SK-N-SH treated with all-trans-retinoic acid at 6 μM for 48 hours (cell line): ENCODE measurements at places on chromosomes 16 and 17.
A peak's percentile ranks its signal among the peaks of the same experiment; 100 is the strongest.

DNA sequence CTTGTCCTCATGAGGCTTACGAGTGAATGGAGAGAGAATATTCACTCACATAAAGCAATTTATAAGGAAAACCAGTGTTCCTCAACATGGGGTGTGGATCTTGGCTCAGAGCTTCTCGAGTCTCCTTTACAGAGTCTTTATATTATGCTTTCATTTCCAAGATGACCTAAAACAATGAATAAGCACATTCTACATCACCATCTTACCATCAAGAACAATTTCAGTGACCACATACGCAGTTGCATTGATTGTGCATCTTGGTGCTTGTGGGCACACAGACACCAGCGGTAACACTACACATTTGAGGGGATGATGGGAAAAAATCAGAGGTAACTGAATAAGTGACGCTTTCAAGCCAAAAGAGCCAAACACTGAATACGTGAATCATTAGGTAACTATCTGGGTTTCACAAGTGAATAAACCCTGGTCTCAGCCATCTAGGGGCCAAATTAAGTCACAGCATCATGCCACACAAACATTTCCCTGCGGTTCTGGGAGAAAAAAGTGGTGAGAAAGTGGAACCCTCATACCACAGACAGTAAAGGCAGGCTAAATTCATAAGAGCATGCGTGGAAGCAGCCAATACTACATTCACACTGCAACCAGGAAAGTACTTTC, 9.4 kb downstream of the CWC25 start:
- ATAC-seq, result peak; percentile 50; the same call in 2 of the 3 replicates

DNA sequence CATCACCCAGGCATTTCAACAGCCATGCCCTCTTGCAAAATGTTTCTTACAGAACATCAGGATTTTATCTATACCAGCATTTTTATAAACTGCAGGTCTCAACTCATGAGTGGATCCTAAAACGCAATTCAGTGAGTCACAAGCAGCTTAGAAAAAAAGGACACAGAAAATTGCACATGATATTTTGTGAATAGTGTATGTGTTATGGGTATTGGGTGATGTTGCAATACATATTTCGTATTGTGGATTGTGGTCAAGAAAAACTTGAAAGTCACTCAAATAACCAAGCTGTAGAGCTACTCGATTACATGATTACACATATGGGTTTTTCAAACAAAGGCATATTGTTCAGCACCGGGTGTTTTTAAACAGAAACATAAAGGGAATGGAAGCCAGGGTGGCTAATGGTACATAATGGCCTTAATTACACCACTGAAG, 1.4 kb downstream of the WIPI1 start:
- no peak for ATAC-seq

DNA sequence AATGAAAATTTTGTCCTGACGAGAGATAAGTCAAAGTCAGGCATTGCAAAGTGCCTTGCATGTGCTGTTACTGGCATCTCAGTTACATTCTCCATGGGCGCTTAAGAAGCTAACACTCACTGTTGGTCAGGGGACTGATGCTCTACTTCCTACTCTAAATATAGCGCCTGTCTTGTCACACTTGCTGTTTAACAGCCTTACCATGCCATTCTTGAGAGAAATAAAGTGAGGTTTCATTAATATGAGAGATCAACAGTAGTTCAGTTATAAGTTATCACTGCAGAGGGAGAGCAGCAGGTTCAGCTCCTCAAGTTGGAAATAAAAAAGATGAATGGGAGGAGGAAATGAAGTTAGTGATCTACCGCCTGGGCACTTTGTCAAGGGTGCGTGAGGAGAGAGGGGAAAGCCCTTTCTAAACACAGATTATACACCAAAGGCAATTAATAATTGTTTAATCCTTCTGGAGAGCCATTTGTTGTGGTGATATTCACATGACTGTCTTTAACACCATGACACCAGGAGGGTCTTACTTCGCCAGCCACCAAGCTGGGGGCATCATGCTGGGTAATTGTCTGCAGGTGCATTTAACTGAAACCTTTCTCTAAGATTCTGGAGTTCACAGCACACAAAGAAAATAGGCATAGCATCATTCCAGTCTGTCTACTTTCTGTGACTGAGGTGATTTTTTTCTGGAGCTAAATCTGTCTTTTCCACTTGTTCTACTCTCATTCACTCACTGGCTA, 568.7 kb upstream of the HSBP1 start:
- no peak for ATAC-seq

DNA sequence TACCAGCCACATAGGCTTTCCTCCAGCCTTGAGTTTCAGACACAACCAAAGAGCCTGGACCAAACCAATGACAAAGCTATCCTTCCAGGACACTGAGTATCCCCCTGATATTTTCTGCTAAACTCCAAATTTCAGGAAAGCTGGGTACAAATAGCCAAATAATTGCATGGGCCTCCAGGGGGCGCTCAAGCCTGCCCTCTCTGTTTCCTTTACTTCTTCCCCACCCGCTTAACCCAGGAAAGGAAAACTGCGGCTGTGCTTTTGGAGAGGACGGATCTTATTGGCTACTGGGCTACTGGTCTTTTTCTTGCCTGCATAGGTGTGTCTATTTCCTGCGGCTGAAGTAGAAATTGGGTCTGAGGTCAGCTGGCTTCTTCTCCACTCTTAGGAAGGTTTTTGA, 30.1 kb downstream of the GNGT2 start:
- peak; percentile 95 for ATAC-seq

- peak; percentile 78 for ATAC-seq
Measured at GRCh38 chr17:57999496-58000017, 7.5 kb downstream of the SRSF1 start.

GRCh38 chr16:59591480-59591879, 857.4 kb upstream of the GOT2 start:
- ATAC-seq, result no peak

DNA sequence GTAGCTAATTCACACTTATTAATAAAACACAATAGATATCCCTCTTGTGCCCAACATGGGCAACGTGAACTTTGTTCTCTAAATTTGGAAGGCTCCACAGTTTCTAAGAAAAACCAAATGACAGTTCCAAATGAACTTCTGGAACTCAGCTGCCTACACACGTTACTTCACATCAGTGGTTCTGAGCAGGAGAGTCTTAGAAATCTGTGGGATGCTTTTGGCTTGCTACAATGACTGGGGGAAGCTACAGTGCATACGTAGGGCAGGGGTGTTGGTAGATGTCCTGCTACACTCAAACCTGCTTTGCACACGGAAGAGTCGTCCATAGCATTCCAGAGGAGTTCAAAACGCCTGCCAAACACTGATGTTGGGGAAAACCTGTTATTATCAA, 8.0 kb downstream of the TXNDC11 start:
- ATAC-seq, result no peak

GRCh38 chr16:23667355-23667659, 11.4 kb upstream of the PLK1 start:
- no peak for ATAC-seq

- ATAC-seq, result no peak
Measured at GRCh38 chr16:78574571-78574970, 475.1 kb downstream of the WWOX start.

DNA sequence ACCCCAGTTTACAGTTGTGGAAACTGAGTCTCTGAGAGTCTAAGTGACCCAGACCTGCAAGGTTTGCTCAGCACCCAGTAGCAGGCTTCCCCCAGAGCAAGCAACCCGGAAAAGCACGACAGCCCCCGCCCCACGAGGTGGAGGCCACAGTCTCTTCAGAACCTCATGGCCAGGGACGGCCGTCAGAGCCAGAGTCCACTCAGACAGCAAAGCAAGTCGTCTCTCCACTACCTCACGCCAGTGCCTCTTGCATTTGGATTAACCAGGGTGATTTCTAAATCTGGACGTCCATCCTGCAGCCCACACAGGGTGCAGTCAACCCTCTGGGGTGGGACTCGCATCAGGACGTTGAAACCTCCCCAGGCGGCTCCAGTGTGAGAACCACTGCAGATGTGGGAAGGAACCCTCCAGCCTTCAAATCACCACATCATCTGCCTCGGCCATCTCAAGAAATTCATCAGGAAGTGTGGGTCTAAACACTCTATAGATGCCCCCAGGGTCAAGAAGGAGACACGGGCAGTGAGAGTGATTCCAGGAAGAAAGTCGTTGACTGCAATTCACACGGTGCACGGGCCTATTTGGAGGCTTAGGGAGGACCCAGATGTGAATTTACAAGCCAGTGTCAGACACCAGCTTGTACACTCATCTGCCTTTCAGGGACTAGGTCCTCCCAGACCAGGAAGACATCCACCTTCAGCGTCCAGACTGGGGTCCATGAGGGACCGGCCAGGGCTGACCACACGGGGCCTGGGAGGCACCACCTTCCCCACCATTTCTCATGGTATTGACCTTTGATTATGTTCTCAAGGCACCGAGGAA, 20.2 kb upstream of the RBFOX3 start:
- ATAC-seq, result no peak

DNA sequence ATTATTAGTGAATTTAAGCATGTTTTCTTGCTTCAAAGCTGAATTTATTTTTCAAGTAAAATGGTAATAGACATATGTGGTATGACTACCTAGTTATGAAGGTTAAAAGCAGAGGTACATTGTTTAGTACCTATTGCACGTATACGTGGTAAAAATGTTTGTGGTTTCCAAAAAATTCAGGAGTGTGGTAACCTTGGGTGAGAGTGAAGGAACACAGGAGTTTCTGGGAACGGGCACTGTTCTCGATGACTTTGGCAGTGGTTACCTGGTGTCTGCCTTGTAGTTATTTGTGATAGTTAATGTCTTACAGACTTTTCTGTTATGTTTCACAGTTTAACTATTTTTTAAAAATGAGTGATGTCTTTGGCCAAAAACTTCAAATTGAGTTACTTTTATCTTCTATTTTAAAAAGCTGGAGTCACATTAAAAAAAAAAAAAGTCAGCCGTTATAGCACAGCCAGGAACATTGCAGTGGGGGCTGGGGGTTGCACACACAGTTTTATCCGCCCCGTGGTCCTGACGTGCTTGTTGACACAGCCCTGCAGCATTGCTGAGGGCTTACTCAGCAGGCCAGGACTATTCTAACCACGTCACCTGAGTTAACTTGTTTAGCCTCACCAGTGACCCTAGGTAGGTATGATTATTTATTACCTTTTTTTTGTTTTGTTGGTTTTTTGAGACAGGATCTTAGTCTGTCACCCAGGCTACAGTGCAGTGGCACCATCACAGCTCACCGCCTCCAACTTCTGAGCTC, 10.9 kb downstream of the JPT2 start:
- ATAC-seq, result peak; percentile 43; the same call in 2 of the 3 replicates

GRCh38 chr17:41678907-41679739, 9.6 kb upstream of the EIF1 start:
- peak; percentile 39; the same call in 2 of the 3 replicates for ATAC-seq

GRCh38 chr16:10067835-10068234, 114.4 kb downstream of the GRIN2A start:
- no peak for ATAC-seq

DNA sequence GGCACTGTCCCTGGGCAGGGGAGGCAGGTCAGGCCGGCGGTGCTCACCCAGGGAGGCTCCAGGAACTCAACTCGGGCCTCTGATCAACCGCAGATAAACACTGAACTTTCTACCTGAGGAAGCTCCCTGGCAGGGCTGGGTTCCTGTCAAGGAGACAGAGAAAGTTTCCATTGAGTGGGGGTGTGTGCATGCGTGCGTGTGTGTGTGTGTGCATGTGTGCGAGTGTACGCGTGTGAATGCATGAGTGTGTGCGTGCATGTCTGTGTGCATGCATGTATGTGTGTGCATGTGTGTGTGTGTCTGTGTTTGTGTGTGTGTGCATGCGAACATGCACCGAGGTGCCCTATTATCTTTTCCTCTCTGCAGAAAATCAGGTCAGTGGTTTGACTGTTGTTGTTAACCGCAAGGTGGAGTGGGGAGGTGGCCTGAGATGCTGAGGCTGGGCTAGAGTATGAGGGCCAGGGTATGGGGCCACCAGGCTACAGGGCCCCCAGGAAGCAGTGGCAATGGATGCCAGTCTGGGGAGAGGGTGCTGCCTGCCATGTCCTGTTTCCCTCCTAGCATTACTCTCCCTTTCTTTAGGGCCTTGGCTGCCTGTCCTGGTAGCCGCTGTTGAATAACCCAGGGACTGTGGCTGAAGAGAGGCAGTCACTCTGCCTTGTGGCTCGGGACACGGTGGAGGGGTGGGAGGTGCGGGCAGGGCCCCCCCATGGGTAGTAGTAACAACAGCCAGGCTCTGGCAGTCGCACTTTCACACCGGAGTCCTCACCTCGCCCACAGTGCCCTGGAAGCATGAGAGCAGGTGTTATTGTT, 24.0 kb downstream of the CCR7 start:
- no peak for ATAC-seq

DNA sequence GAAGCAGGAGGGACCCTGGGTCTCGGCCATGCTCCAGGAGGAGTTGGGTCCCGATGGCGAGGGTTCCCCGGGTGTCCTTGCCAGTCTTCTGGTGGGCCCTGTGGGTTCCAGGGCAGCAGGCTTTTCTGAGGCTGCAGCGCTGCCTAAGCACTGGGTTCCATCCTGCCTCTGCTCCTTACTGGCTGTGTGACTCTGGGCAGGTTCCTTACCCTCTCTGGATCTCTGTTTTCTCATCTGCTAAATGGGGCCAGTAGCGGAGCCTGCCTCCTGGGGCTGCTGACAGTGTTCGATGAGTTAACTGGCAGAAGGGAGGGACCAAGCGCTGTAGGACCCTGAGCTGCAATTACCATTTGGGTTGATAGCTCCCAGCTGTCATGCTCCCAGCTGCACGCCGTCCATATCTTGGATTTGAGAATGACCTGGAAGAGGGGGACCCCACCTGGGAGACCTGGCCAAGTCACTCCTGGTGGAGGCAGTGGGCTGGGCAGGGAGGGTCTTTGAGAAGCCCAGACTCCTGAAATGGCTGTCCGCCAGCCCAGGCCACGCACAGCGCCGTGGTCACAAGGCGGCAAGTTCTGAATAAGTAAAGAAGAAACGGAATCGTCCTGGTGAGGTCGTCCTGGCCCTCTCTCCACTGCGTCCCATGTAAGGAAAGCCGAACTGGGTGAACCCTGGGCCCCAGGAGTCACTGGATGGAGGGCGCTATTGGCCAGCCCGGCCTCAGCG, 47.2 kb upstream of the GSE1 start:
- ATAC-seq, result no peak

DNA sequence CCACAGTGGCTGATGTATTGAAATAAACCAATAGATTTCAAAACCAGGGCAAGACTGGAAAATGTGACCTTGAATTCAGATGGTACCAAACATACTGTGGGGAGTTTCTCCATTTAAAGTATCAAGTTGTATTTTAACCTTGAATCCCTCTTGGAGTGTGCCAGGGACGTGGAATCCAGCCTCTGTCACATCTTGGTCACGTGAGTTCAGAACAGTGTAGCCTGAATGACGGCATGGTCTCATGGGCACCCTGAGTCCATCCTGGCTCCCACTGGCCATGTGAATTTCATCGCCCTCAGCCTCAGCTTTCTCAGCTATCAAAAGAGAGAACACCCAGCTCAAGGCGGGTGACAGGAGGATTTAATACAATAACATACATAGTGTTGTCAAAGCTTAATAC, 6.8 kb downstream of the ZNF771 start:
- no peak for ATAC-seq

GRCh38 chr17:62093188-62094155, 28.4 kb upstream of the MED13 start:
- ATAC-seq, result peak; percentile 93
